Hepatic stellate cell (primary cell): ENCODE measurements at places on chromosomes 16 and 17.

DNA sequence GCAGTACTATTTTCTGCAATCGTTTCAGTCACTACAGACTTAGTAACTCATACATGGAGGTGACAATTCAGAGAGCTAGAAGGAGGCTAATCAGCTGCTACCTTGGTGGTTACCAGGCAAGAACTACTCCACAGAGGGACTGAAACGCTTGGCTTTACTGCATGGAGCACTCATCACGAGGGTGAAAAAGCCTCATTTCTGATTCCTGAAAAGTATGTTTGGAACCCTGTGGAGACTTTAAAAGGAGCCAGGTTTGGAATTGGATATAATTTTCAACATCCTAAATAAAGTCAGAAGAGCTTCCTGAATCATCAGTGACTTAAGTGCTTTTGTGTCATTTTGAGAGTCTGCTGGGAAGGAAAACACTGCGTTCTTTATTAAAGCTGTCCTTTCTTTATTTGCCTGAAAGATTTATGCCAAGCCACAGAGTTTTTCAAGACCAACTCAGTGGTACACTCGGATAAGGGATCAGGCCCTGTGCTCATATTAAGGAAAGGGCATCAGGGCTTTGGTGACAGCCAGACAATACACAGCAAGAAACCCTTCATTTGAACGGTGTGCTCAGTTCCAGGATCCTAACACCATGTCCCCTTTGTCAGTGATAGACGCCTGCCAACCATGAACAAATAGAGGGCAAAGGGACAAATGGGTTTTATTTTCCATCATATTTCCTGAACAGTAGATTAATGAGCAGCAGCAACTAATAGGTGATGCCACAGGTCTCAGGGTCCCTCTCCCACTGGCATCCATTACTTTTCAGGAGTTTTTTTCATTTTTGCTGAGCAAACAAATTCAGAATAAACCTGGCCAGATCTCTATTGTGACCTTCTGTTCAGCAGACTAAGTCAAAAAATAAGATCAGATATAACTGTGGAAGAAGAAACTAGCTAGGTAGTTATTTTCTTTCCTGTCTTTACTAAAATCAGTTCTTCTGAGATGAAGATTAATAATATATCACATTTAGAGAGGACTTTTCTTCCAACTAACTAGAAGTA, 80.5 kb upstream of the CLEC18B start:
- DNase-seq: no peak

GRCh38 chr16:1545044-1546040, 11.9 kb downstream of the TMEM204 start:
- DNase-seq: no peak

GRCh38 chr16:60945225-60945624, 1091.0 kb downstream of the CDH8 start:
- DNase-seq: no peak

DNA sequence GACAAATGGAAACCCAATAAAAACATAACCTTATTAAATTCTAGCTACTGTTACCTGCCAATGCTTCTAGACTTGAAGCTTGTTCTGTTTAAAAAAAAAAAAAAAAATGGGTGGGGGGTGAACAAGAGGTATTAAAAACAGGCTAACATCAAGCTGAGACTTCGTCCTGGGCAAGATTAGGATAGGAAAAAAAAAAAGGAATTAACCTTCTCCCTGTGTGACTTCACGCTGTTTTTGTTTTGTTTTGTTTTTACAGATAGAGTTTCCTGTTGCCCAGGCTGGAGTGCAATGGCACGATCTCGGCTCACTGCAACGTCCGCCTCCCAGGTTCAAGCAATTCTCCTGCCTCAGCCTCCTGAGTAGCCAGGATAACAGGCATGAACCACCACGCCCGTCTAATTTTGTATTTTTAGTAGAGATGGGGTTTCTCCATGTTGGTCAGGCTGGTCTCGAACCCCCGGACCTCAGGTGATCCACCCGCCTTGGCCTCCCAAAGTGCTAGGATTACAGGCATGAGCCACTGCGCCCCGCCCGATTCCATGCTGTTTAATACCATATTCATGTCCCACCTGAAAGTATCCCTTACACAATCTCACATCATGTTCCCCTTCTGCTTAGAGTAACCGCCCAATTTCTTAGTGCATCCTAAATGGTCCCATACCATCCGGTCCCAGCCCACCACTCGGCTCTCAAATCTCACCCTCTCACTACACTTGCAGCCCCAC, 2.2 kb downstream of the USP31 start:
- DNase-seq: no peak

GRCh38 chr17:2090804-2091534, 36.1 kb downstream of the HIC1 start:
- peak; percentile 94 for DNase-seq

DNA sequence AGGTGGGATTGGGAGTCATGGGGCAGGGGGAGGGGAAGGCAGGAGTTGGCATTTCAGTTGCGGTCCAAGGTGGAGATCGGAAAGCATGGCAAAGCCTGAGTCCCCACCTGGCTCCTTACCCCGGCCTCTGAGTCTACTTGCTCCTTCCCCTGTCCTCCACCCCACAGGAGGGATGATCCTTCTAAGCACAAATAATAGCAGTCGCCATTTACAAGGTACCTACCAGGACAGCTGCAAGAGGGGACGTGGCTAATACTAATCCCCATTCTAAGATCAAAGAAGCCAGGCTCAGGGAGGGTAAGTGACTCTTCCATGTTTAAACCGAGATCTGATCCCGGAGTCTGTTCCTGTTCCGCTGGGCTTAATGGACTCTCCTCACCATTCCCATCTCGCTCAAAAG, 396.3 kb downstream of the SLC39A11 start:
- DNase-seq: no peak

DNA sequence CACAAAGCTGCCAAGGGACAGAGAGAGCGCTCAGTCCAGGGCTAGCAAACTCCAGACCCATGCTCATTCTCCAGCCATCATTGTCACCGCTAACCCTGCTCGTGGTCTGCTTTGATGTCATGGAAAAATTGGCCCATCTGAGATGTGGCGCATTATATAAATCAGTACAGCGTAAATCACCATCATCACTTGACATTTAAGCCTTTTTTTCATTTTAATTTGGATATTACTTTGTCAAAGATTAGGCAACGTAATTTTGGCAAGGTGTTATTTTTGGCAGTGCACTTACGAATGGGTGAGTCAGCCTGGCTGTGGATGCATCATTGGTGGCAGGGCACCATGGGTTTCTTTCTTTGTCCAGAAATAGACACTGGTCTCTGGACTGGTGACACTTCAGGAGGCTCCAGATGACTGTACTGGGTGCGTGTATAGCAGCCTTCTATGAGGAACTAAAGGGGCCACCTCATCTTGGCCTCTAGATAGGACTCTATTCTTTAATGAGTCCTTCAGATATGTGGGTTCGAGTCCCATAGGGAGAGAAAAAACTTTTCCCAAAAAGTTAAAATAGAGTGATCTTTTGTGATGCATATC, 166.3 kb downstream of the MSI2 start:
- peak; percentile 50 for DNase-seq

GRCh38 chr17:76732734-76733617, 4.2 kb downstream of the SRSF2 start:
- no peak for DNase-seq

DNA sequence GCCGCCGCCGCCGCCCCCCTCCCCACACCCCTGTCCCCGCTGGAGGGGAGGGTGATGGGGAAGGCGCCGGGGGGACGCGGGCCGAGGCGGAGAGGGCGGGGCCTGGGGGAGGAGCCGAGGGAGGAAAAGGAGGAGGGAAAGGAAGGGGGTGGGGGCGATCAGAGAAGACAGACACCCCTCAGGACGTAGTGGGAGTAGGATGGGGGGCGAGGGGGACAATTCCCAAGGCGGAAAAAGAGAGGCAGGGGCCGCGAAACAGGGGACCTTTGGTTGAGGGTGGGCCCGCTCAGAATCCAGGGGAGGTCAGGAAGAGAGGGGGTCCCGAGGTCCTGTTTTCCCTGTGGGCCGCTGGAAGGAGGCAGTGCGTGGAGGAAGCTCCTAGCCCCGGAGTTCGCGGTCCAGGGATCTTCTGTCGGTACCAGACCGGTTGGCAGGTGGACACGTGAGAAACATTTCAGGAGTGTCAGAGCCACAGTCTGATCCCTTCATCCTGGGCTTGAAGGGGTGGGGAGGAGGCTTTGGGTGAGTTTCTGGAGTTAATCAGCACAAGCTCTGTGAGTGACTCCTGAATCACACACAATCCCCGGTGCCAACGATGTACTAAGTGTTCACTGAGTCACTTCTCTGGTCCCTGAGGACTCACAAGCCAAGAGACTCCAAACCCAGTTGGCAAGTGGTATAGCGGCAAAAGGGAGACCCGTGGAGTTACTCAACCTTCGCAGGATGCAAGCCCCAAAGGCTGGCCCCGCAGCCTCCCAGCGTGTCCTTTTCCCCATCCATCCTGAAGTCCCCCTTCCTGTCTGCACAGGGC, at the start of gene XYLT1:
XYLT1 (minus strand) TSS at position 53 of the 811 bp plus-strand sequence. CDS start 164 bp downstream, outside the sequence.
- peak; percentile 87 for DNase-seq

GRCh38 chr16:49599704-49600103, 226.1 kb downstream of the C16orf78 start:
- no peak for DNase-seq

DNA sequence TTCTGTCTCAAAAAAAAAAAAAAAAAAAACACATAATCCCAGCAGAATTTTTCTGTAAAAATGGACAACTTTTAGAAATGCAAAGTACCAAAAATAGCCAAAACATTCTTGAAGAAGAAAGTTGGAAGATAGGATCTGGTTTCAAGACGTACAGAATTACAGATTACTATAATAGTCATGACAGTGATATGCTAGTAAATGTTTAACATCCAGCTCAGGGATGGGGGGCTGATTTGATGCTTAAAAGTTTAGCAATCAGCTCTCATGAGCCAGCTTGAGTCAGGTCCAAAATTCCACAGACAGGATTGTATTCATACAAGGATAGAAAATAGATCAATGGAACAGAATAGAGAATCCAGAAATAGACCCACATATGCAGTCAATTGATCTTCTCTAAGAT, 100.5 kb downstream of the CYB561 start:
- no peak for DNase-seq

- no peak for DNase-seq
Measured at GRCh38 chr16:15598648-15599190, 44.2 kb downstream of the MARF1 start.

DNA sequence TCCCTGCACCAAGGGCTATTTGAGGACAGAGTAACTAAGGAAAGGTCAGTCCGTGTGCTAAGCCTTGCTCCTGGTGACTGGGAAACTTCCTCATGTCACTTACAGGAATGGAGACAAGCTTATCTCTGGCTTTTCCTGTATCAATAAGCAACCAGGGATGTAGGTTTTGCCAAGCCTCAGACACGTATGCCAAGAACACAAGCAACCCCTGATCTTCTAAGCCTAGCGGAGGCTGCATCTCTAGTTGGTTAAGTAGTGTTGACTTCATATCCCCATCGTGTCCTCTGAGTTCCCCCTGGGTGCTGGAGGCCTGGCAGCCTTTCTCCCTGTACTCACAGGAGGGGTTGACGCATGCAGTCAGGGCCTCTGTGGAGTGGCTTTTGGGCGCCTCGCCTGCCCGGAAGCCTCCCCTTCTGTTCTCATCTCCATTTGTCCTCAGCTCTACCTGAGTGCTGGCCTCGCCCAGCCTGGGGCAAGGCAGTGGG, 1.4 kb upstream of the C1QTNF1 start:
- no peak for DNase-seq

- DNase-seq: peak; percentile 61
Measured at GRCh38 chr17:8488901-8489300, 53.2 kb downstream of the NDEL1 start.

GRCh38 chr17:1491443-1492248, 840 bp downstream of the MYO1C start:
- peak; percentile 91 for DNase-seq

DNA sequence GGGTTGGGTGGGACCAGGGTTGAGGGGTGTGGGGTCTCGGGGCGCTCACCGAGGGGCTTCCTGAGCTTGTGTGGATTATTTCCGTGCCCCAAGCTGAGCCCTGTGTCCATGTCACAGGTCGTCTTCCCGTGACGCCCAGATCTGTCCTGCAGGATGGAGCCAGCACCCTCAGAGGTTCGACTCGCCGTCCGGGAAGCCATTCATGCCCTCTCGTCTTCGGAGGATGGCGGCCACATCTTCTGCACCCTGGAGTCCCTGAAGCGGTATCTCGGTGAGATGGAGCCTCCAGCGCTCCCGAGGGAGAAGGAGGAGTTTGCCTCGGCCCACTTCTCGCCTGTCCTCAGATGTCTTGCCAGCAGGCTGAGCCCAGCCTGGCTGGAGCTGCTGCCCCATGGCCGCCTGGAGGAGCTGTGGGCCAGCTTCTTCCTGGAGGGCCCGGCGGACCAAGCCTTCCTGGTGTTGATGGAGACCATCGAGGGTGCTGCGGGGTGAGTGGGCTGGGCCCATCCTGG, 1.0 kb downstream of the TELO2 start:
- DNase-seq: peak; percentile 93

DNA sequence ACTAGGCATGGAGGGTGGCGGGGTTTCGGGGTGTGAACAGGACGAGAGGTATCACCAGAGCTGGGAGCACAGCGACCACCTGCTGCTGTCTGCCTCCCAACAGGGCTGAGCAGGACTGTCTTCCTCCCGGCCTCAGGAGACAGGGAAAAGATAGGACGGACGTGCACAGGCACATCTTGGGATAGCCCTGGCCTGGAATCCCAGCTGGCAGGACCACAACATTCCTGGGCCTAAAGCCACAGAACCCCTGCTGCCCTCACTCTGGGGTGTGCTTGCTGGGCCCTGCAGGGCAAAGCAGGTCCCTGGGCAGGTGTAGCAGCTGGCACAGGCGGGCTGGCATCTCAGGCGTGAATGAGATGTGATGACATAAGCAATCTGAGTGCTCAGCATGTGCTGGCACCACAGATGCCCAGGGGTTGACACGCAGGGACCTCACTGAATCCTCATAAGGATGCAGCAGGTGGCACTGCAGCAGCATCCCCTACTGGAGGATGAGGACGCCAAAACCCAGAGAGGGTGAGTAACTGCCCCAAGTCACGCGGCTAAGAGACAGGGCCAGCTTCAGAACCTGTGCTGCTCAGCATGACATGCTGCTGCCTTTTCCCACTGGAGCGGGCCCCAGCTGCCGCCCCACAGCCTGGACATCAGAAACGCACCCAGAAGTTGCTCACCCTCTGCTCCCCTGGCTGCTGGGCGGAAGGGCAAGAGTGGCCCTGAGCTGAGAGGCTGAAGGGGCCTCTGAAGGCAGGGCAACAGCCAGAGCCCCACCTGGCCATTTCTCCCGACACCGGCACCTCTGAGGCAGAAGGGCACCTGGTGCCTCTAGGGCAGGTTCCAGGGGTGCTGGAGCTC, 7.1 kb downstream of the CORO7 start:
- peak; percentile 37 for DNase-seq

GRCh38 chr17:67619555-67619954, 98.2 kb upstream of the NOL11 start:
- no peak for DNase-seq

- no peak for DNase-seq
Measured at GRCh38 chr17:8382052-8382879, 727 bp downstream of the RPL26 start.

GRCh38 chr17:34135841-34136240, 119.2 kb upstream of the CCL2 start:
- DNase-seq: no peak

GRCh38 chr16:49377196-49377755, 3.7 kb downstream of the C16orf78 start:
- DNase-seq: no peak

DNA sequence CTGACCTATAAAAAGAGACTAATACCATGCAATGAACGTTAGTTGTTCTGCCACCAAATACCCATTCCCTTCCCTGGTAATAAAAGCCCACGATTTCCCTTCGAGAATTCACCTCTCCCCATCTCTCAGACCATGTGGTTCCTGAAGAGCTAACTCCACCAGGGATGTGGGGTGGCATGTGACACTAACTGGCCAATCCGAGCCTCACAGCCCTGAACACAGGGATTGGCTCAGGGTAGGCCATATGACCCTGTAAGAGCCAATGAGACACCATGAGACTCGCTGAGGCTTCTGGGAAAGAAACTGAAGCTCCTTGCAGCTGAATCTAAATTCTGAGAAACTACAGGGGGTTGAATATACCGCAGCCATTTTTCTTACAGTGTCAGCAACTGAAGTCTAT, 21.1 kb downstream of the HELZ start:
- no peak for DNase-seq
